Natural killer cell treated with Interleukin-12 subunit alpha and Interleukin-12 subunit beta and Interleukin-15 and Interleukin-18, amount 100 ng/mL, for 72 hours (primary cell): ENCODE measurements at places on chromosomes 6 and 20. TPM values are rescaled to one million over a fixed set of nuclear protein-coding genes. Genes with fewer than 3 reads are reported as not detected.

The UNC5CL gene
- total RNA-seq, result 5.0 TPM

The HLA-DPA1 gene
- 145 TPM for total RNA-seq

The THBS2 gene
- total RNA-seq, result not detected

The SYNE1 gene
- total RNA-seq, result 30.6 TPM

The TMEM74B gene
- not detected for total RNA-seq

The OPN5 gene
- not detected for total RNA-seq

The RTEL1 gene
- 32.3 TPM for total RNA-seq

- no peak for DNase-seq
These were observed 65.9 kb downstream of the CEBPB start for GRCh38 chr20:50256577-50256976.

DNA sequence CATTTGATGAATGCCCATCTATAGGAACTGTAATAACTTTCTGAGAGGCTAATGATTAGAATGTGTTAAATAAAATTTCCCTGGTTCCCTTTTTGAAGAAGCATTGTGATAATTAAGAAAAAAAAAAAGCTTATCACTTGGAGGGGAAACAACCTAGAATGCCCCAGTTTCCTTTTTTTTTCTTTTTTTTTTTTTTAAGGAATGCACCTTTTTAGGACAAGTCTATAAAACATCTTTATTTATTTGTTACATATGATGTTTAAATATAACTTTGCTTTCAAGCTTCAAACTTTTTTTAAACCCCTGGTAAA lies 7.3 kb upstream of the MRPS10 start:
- DNase-seq, result no peak

DNA sequence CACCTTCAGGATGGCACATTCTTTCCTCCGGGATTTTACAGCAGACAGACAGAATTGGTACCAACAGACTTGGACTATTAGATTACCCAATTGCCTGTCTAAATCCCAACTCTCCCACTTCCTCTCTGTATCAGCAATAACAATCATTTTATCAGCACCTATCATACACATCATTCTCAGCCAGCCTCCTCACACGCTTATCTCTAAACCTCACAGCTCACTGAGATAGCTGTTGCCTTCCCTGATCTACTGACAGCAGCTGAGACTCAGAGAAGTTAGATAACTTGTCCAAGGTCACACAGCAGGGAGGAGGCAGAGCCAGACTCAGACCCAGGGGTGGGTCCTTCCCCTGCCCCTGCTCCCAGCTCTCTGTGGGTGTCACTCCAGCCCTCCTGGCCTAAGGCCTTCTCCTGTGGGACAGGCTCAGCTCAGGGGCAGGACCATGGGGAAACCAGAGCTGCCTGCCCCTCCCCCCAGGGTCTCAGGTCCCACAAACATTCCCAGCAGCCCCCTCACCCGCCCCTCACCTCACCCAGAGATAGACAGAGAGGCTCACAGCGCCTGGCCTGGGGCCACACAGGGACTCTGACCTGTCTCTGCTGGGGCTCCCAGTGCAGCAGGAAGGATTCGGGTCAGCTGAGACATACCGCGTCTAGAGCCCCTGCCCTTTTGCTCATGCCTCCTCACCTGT lies 92.8 kb downstream of the GRM4 start:
- no peak for DNase-seq

GRCh38 chr6:23661549-23661948 lies 464.5 kb upstream of the NRSN1 start:
- no peak for DNase-seq

DNA sequence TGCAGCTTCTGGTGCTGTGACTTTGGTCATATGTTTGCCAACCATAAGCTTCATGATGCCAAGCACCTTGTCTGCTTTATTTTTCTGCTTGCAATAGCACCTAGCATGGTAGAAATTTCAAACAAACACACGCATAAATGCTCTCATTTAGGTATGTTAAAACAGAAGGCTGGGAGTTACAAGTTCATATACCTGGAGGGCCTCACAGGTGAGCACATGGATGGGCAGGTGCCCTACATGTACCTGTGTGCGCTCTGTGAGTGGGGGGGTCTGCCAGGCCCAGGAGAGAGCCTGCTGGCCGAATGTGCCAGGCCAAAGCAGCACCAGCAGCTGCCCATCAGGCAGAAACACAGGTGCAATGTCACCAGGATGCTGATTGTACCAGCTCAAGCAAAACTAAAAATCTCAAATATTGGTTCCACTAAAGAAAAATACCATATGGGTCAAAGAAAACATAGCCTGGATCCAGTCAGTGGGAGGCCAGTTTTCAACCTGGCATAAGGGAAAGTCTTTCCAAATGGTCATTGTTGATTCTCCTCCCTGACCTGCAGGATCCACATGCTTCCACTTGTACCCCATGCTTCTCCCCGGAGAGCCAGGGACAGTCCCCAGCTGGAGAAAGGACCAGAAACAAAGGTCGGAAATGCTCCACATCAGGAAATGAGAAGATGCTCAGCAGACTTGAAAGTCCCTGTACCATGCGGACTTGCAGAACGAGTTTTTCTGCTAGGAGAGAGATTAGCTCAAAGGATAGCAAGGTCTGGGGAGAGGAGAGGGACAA lies 7.2 kb upstream of the PFDN4 start:
- DNase-seq, result no peak

DNA sequence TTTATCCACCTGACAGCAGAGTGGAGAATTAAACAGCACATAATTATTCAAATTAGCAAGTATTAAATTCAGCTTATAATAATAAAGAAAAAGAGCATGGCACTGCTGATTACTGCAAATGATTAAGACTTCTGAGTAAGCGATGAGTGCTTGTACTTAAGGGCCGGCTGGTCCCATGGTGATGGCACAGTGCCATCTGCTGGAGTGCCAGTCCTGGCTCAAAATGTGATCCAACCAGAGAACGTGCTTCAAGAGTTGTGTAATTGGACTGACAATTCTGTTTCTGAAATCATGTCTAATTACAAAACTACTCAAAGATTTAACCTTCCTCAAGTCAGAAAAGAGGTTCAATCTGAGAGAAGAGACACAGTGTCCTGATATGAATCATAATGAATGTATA lies 181.6 kb upstream of the RGS17 start:
- DNase-seq, result no peak

- DNase-seq, result no peak
These were observed 133.6 kb downstream of the TFAP2B start for GRCh38 chr6:50952092-50952907.

- no peak for DNase-seq
These were observed 28.2 kb upstream of the TAB2 start for GRCh38 chr6:149289192-149289781.

DNA sequence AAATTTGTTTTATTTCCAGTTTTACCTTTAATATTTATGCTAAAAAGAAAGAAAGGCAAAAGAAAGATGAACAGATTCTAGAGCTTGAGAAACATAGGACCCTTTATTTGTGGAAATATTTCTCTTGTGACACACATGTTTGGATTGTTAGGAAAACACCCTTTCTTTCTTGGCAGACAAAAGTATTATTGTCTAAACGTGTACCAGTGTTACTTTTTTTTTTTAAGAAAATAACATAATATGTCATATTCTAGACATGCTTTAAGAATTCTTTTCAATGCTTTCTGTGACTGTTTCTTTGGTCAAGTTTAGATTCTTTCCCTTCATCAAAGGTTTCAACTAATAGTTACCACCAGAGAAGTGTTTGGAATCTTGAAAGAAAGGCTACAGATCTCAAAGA lies 183.4 kb upstream of the CNR1 start:
- no peak for DNase-seq

DNA sequence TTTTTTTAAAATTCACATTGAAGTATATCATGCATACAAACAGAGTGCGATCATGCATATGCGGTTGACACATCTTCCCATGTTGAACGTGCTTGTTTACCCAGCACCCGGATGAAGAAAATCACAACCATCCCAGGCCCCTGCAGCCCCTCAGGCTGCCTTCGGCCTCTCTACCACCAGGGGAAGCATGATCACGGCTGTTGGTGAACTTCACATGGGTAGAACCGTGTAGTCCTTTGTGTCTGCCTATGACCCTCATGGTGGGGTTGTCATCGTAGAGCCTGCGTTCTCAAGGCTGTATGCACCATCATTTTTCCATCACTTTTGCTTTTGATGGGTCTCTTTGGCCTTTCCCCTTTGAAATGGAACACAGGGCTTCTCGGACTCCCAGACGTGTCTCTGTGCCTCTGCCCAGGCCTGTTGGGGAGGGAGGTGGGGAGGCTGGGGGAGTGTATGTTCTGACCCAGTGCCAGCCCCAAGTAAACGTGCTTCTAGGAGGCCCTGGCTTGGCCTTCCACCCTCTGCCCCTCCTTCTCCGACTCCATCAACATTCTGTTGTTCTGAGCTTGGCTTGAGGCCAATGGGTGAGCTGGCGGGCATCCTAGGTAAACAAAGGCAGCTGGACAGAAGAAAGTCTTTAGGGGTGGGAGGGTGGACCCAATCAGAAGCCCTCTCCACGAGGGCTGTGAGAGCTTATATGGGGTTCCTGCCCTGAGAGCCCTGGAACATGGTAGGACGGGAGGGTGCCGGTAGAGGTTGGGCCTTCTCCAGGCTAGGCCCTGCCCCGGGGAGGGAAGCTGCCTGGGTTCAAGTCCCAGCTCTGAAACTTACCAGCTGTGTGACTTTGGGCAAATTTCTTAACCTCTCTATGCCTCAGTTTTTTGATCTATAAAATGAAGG lies 39.7 kb downstream of the TGM2 start:
- DNase-seq, result no peak

GRCh38 chr6:137341681-137342195 lies 122.6 kb upstream of the IFNGR1 start:
- peak; percentile 66 for DNase-seq

DNA sequence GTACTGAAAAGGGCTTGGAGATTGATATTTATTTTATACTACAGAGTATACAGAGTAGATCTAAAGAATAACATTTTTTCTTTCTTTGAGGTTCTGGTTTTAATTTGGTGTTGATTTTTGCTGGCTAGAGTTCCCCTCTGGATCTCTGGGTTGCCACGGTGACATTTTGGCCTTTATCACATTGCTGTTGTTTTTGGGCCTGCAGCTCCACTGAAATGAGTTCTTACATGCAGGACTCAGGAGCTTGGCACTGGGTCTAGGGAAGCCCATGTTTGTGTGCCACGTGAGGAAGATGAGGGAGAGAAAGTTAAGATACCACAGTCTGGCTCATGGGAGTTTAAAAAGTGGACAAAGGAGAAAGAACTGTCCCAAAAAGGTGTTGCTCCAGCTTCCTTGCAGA lies 7.4 kb upstream of the TFAP2C start:
- no peak for DNase-seq

DNA sequence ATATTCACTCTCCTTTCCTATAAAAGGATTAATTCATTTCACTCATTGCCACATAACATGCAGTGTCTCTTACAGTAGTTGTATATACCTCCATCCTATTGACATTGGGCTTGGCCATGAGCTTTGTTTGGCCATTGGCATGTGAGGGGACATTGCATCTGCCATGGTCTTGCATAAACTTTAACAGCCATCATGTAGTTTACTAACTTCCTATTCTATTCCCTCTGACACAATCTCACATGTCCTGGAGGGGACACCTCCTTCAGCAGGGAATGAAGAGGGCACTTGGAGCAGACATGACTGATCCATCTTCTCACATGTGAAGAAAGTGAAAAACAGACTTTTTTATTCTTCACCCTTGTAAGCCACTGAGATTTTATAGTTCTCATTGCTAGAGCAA lies 115.5 kb upstream of the MARCKS start:
- DNase-seq, result no peak

GRCh38 chr6:73704260-73704659 lies 8.3 kb downstream of the CD109 start:
- DNase-seq, result no peak

DNA sequence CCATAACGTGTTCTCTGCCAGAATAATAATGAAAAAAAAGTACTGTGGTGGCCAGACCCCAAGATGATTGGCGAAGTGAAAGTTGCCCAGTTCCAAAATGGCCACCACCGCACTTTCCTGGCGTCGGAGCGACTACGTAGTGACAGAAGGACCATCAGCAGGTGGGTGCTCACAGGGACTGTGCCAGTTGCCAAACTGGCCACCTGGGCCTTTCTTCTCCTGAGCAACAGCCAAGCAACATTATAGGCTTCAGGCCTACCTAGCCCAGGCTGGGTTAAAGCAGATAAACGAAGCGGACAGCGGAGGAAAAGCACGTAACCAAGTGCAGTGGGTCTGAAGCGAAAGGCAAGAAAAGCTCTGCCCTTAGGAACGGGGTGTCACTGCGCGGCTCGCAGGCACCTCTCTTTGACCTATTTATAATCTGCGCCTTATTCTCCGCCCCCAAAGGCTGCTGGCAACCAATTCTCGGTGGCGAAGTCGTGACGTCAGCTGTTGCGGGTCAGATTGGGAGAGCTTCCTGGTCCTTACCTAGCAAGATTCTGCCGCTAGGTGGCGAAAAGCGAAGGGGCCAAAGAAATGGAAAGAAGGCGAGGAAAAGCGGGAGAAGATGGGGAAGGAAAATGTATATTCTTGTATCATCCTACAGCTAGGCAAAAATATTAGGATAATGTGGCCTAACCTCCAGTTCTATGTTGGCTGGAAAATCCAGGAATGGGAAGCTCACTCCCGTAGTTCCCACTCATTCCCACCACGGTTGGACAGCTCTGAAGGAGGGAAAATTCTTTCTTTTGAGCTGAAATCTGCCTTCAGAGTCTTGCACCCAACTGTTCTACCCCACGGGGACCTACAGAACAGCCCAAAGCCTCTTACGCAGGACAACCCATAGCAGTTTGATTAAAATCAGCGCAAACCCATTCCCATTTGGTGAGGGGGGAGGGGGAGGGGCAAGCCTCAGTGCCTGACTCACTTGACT lies 6.9 kb upstream of the MOG start:
- peak; percentile 94 for DNase-seq

DNA sequence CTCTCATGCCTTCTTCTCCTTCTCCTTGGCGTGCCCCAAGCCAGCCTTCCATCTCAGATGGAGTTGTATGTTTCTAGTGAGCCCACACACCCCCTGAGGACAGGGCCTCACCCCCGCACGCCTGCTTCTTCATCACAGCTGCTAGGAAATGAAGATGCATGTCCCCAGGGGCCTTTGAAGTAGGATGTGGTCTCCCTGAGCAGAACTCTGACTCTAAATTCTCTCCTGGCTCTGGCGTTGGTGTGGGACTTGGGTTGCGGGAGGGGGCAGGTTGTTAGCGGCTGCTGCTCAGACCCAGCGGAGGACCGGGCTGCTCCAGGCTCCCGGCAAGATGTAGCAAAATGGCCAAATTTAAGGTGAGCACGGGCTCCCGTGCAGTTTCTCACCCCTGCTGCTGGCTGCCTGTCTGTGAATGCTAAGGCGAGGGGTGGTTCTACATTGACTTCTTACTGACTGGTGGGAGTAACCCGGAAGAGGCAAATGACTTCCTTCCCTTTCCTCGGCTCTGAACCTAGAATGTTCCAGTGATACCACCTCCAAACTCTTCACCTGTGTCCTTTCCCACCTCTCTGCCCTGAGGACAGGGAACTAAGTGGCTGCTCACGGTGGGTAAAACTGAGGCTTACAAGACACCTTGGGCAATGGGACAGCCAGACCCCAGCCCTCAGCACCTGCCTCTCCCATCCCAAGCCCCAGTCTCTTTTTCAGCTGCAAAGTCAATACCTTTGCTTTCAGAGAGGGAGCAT lies 8.8 kb downstream of the SYNJ2 start:
- no peak for DNase-seq

DNA sequence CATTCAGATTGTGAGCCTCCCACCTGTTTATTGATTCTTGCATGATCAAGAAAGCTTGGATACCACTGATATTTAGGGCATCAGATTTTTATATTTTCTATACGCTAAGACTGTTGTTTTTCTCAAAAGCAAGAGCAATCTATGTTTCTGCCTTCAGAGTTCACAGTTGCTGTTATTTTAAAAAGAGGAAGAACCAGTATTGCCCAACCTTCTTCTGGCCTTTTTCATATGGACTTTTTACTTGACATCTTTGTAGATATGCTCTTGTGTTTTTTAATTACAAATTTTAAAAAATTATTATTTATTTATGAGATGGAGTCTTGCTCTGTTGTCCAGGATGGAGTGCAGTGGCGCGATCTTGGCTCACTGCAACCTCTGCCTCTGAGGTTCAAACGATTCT lies 28.9 kb downstream of the SLC17A5 start:
- DNase-seq, result no peak
